Activated CD8-positive, alpha-beta T cell treated with anti-CD3 and anti-CD28 coated beads for 36 hours (primary cell): ENCODE measurements at places on chromosomes 3 and 15.
A peak's percentile ranks its signal among the peaks of the same experiment; 100 is the strongest.

DNA sequence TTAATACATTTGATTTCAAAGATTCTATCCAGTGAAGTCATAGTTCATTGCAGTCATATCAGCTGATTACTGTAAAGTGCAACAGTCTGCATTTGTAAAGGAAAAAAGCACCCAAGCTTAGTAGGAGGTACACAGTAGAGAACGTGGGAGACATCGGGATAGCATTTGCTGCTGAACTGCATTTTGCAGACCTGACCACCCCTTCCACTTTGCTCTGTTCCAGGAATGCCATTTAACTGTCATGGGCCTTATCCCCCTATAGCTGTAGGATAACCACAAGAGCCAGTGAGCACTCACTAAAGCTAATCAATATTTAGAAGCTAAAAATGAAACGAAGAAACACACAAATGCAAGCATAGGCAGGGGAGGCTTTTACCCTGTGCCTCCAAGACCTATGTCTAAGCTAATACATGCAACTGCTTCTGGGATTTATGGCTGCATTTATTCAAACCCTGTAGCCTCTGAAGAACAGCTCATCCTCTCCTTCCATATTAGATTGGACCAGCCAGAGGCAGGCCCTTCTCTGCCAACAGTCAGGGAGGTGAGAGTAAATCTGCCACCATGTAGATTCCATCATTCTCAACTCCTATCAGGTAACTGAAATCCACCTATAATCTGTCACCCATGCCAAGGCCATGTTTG, 23.0 kb downstream of the TNIK start:
- no peak for DNase-seq

- DNase-seq: no peak
These were observed 74.2 kb downstream of the DPPA2 start for GRCh38 chr3:109242187-109242523.

DNA sequence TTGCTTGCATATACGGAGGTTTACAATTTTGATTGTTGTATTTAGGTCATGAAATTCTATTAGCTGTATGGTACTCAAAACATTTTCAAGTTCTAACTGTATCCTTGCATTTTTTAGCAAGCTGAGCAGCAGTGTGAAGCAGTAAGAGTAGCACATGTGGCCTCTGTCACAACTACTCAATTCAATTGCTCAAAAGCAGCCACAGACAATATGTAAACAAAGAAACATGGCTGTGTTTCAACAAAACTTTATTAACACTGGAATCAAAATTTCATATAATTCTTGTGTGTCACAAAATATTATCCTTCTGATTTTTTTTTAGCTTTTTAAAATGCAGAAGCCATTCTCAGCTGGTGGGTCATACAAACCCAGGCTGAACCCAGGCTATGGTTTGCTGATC, 266.7 kb upstream of the LRRN1 start:
- no peak for DNase-seq

DNA sequence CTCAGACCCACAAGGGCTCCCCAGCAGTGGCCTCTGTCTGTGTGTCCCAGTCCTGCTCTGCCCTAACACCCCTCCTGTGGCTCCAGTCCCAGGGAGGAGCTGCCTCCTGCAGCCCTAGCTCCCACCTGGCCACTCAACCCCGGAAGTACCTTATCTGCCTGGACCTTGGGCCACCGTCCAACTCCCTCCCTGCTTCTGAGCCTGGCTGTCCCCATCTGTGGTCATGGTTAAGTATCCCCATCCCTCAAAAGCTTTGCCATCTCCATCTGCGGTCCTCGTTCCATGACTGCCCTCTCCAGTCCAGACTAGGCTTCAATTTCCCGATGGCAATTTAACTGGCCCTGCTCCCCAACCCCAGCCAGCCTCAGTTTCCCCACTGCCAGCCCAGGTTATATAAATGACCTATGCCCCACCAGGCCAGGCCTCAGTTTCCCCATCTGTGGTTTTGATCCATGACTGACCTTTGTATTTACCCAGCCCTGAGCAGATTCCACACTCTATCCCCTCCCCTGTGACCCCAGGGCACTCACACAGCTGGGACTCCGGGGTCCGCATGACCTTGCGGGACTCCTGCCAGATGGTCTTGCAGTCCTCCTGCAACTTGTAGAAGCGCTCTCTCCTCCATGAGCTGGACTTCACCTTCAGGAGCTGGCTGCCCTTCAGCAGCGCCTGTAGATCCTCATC, 9.6 kb downstream of the PLCD1 start:
- DNase-seq: no peak

DNA sequence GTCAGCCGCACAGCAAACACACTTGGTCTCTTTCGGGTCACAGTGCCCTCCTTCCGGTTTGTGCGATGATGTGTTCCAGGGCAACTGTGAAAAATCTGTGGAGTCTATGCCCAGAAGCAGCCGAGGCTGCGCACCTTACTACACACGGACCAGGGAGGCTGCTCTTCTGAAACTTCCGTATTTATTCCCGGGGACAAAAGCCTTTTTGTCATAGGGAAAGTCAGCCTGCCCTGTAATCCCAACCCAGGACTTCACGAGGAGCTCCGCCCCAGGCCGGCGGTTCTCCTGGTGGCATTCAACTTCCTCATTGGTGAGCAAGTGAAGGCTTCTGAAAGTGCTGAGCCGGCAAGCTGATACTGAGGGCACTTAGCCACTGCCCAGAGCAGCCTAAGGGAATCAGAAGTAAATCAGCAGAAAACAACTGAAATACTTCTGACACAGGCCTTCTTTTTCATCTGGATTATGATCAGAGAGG, 126.5 kb downstream of the FMN1 start:
- DNase-seq: peak; percentile 16
